Fibroblast of skin of scalp (primary cell): ENCODE measurements at places on chromosomes 5 and 9.

DNA sequence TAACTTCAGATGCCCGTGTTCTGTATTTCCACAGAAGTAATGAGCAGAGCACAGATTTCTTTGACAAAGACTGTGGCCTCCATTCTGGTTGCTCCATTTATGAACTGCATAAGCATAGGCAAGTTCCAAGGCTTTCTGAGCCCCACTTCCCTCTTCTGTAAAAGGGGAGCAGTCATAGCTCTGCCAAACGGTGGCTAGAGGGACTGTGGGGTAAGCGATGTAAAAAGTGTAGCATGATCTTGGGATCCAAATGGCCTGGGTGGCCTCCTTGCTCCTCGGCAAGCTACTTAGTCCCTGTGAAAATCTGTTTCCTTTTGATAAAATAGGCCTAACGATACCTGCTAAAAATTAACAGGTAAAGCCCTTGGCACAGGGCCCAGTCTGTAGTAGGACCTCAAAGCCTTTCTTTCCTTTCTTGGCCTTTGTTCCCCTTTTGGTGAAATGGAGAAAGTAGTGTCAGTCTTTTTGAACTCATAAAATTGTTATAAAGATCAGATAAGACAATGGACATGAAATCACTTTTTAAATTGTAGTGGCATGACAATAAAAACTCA lies 646.6 kb downstream of the ACTL7B start:
- no peak for DNase-seq

GRCh38 chr5:79856456-79857055 lies 134.5 kb downstream of the MTX3 start:
- DNase-seq, result no peak

GRCh38 chr5:39475159-39475571 lies 50.4 kb upstream of the DAB2 start:
- no peak for DNase-seq

DNA sequence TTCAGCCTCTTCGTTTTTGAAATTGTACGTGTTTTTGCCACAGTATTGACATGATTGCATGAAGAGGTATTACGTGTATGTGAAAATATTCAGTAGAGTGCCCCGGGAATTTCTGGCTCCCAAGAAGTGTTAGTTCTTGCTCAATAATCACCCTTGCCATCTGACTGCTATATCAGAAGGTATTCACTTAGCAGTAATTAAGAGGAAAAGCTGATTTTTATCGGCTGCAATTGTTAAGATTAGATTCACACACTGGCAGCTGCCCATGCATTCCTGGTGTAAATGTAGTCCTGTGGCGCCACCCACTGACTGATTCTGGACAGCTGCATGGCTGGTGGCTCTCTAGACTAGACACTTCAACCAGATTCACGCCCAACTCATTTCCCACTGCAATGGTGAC lies 440.1 kb upstream of the ADAMTS16 start:
- DNase-seq, result peak; percentile 75

- no peak for DNase-seq
These were observed 12.1 kb upstream of the PLEKHG4B start for GRCh38 chr5:79821-80220.

- no peak for DNase-seq
These were observed 204.1 kb downstream of the SEC61B start for GRCh38 chr9:99425923-99426842.

DNA sequence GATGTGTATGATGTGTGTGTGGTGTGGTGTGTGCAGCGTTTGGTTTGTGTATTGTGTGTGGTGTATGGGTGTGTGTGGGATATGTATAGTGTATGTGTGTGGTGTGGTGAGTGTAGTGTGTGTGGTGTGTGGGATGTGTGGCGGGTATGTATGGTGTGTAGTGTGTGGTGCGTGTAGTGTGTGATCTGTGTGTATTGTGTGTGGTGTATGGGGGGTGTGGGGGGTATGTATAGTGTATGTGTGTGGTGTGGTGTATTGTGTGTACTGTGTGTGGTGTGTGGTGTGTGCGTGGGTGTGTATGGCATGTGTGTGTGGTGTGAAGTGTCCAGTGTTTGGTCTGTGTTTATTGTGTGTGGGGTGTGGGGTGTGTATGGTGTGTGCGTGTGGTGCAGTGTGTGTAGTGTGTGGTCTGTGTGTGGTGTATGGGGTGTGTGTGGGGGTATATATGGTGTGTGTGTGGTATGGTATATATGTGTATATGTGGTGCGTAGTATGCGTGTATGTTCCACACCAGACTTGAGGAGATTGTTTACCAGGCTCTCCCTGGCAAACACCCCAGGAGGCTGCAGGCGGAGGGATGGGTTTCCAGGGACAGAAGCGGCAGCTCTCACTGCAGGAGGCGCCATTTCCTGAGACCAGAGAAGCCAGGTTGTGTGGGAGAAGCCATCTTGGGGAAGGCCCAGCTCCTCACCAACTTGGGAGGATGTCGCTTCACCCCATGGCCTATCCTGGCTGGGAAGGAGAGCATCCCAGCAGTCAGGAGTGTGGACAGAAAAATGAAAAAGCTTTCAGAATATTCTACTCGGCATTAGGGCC lies 138.1 kb downstream of the NXNL2 start:
- DNase-seq, result peak; percentile 7

DNA sequence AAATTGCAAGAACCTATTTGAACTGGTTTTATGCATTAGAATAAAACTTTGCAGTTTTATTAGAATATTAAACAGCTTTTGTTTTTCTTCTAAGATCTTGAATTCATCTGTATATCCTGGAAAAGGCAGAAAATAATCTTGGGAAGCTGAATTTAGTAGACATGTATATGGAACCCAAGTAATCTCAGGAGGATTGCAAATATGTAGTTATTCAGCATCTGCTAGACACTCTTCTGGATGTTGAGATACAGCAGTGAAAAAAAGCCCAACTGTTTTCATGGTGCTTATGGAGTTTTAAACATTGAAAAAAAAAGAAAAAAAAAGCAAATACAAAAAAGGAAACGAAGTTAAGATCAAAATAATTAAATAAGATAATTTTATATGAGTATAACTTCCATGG lies 922.2 kb upstream of the SEMA6A start:
- DNase-seq, result no peak

- peak; percentile 99 for DNase-seq
These were observed 25.9 kb upstream of the ANKRD55 start for GRCh38 chr5:56259002-56259511.

DNA sequence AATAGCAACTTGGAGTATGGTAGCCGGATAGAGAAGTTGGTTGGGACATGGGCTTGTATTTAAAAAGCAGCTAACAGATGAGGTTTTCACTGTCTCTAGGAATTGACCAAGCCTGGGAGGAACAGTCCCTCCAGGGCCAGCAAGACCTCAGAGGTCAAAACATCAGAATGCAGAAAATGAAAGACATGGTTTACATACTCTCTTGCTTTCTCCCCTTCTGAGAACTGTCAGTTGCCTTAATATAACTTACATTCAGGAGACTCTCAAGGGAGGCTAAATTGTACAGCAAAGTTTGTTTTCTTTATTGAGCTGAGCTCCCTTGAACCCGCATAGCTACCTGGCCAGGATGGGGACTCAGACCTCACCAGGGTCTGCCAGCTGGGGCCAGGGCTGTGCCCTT lies 179.3 kb downstream of the GAS1 start:
- no peak for DNase-seq

- no peak for DNase-seq
These were observed 97.5 kb downstream of the PIP5K1B start for GRCh38 chr9:68802525-68803015.

DNA sequence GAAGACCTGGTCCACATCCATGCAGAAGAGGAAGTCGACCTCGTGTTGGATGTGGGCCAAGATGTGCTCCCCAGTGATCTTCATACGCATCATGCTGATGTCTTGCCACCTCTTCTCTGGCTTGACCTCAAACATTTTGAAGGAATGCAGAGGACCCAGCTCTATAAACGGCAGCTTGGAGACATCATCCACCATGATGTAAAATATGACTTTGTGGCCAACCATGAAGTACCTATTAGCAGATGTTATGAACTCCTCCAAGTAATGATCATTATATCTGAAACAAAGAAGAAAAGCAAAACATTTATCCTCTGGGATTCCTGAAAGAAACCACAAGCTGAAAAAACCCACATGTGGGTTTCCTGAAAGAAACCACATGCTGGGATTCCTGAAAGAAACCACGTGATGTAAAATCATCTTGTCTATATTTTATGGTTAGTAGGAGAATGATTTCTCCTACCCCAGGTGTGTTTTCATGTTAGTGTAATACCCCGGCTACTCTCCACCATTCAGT lies 52.3 kb downstream of the GGTA1 start:
- DNase-seq, result peak; percentile 75

DNA sequence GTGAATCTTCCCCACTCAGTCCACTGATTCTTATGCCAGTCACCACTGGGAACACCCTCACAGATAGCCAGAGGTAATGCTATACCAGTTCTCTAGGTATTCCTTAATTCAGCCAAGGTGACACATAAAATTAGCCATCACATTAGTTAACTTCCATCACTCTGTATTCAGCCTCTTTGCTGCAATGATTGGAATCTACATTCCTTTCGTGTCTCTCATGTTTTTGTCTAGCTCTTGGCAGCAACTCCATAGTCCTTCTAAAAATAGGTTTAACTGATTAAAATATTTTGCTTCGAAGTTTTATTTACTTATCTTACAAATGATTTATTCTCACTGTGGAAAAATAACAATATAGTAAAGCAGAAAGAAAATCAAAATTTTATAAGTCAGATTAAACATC lies 19.6 kb upstream of the RNF20 start:
- peak; percentile 84 for DNase-seq

DNA sequence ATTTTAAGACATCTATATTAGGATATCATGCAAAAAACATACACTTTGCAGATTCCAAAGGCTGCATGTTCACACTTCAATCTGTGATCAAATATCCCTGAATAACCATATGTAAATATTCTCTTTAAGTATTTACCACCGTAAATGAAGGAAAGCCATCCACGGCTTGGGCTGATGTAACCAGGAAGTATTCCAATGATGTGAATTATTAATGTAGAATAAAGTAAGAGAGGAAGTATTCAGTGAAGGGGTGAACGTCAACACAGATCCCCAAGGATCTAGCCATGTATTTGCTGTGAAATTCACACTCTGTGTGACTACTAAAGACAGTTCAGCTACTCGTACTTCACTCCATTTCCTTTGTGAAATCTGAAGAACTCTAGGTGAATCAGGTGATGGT lies 75.2 kb downstream of the CDH6 start:
- no peak for DNase-seq

DNA sequence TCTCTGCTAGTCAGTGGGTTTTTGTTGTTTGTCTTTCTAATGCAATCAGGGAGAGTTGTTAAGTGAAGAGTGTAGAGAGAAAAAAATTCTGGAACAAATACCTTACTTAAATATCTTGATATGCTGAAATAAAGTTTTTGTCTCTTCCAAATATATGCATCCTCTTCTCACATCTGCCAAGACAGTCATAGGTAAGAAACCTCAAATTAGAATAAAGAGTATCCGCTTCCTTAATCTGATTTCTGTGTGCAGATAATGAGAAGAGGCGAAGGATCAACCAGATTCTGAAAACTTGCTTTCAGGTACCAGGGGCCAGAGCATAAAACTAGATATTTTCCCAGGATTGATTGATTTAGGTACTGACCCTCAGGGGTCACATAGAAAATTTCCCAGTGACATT lies 11.3 kb upstream of the IL6ST start:
- DNase-seq, result no peak

- DNase-seq, result peak; percentile 27
These were observed 22.1 kb downstream of the PTCH1 start for GRCh38 chr9:95494416-95495371.

DNA sequence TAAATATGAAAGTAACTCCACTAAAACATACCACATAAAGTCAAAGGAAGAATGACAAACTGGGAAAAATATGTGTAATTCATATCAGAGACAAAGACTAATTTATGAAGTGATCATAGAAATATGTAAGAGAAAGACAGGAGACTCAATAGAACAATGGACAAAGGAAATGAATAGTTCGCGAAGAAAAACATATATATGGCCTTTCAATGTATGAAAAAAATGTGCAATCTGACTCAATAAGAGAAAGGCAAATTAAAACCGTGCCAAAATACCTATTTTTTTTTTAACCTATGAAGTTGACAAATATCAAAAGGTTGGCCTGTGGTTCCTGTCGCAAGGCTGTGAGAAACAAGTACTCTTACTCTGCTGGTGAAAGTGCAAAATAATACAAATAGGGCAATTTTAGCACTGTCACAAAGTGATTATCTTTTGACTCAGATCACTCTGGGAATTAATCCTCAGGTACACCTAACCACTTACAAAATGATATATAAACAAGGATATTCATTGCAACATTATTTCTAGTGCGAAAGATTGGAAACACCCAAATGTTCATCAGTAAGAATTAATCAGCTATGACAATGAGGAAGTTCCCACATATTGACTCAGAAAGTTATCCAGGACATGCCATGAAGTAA lies 3.7 kb downstream of the C9 start:
- DNase-seq, result peak; percentile 47

- DNase-seq, result no peak
These were observed 2.0 kb downstream of the SPINK7 start for GRCh38 chr5:148314187-148314586.

- no peak for DNase-seq
These were observed 36.3 kb downstream of the FAM163B start for GRCh38 chr9:133572821-133573361.

DNA sequence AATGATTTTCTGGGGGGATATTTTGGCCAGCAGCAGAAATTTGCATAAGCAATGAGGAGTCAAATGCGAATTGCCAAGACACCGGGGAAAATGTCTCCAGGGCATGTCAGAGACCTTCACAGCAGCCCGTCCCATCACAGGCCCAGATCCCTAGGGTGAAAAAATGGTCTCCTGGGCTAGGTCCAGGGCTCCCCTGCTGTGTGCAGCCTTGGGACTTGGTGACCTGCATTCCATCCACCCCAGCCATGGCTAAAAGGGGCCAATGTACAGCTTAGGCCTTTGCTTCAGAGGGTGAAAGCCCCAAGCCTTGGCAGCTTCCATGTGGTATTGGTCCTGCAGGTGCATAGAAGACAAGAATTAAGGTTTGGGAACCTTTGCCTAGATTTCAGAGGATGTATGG lies 534.5 kb upstream of the MEF2C start:
- no peak for DNase-seq

- DNase-seq, result no peak
These were observed 16.3 kb upstream of the OBP2B start for GRCh38 chr9:133225171-133226011.

GRCh38 chr9:76624391-76625048 lies 139.7 kb upstream of the PCA3 start:
- peak; percentile 42 for DNase-seq
